ENCODE measurements at places on chromosomes 2 and 18.

GRCh38 chr2:58928973-58929372 lies 687.8 kb upstream of the FANCL start:
- no peak for DNase-seq

- DNase-seq, result no peak
These were observed 247.3 kb upstream of the GYPC start for GRCh38 chr2:126408671-126409070.

- no peak for DNase-seq
These were observed 376.8 kb upstream of the NT5C1B start for GRCh38 chr2:18966131-18966530.

DNA sequence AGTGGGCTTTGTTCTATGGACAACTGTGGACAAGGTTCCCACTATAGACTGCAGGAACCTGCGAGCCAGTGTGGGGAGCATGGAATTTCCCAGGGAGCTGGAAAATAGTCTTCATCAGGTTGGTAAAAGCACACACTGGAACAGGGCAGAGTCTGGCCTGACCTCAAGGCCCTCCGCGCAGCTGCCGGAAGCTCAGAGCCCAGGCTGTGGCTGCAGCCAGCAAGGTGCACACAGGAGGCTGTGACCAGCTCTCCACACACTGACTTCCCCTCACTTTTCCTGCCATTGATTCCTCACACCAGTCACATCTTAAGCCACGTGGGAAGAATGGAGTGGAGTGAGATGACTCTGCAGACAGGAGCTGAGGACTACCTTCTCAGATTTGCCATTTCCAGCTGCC lies 19.1 kb downstream of the MAL start:
- no peak for DNase-seq
